ENCODE measurements at places on chromosomes 3 and 15. TPM values are rescaled to one million over a fixed set of nuclear protein-coding genes. Genes with fewer than 3 reads are reported as not detected.

The TRIM42 gene
- not detected for total RNA-seq

The SLC22A14 gene
- total RNA-seq, result 0.13 TPM

The WDR49 gene
- 1.3 TPM for total RNA-seq

DNA sequence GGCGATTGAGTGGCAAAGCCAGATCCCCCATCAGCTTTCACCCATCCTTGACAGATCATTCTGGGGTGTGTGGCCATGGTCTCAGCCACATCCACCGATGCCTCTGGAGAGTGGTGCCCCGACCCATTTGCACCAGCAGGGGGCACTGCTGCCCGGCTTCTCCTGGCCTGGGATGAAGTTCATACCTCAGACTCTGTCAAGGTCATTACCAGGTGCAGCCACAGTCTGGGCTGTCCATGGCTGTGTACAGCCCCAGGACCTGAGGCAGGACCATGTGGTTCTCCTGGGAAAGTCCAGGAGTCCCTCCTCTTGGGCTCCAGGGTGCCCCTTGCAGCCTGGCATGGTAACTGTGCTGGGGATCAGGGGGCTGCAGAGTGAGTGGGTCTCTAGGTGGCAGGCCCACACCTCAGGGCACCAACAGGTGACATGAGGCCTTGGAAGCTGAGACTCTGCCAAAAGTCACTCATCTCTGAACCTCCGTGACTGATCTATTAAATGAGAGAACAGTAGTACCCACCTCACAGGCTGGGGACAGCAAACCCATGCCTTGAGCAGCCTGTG is 67.2 kb downstream of the CACNA2D2 start:
- DNase-seq, result peak; percentile 74

The MEX3B gene
- 3.3 TPM for total RNA-seq

- no peak for DNase-seq
Measured at GRCh38 chr3:142445816-142446254, 2.0 kb downstream of the XRN1 start.

The DAZL gene
- total RNA-seq, result not detected

DNA sequence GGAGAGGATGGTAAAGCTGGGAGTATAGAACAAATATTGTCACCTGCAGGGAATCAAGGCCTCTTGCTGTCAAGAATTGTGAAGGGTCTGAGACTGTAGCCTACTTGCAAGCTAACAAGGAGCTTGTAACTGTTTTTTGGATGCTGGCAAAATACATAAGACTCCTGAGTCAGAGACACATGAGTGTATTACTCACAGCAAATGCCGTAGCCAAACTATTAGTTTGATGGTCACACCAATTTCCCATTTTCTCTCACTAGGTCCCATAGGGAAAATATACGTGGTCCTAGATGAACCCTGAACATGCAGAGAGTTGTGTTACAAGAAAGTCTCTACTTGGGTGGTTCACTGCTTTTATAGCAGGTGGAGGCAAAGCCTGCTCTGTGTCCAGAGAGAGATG is 44.7 kb upstream of the LIPC start:
- DNase-seq, result no peak

GRCh38 chr15:31389576-31389975 is 62.9 kb downstream of the KLF13 start:
- no peak for DNase-seq

GRCh38 chr15:63035253-63035652 is 7.3 kb upstream of the TPM1 start:
- no peak for DNase-seq

Data from sciatic nerve (tissue), 2 donors.